Jurkat, Clone E6-1 (cell line): ENCODE measurements at places on chromosomes 5 and 9.

DNA sequence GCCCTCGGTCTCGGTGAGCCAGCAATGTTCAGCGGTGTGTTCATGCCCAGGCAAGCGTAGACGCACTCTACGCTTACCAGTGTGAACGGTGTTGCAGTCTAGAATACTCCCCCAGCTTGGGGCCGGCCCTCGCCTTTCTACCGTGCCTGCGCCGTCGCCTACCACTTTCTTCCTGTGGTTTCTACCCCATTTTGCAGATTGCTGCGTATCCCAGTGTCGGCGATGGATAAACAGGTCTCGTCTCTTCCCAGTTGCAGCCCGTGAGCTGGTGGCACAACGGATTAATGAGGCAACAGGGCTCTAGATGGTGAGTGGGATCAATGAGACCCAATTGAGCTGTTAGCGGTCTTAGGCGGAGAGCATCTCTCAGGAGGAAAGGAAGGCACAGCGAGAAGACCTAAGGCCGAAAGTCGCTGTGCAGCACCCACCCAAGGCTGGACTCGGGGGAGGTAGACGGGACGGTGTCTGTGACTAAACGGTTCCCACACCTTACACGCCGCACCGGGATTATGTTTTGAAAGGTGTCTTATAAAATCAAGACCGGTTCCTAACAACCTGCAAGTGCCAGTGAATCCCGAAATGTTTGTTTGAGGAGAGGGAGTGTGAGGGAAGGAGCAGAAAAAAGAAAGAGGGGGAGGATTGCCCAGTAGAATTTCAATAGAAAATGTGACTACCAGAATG, 5.8 kb downstream of the OTP start:
- DNase-seq = no peak

GRCh38 chr5:59366784-59367183, 526.7 kb downstream of the PDE4D start:
- no peak for DNase-seq

DNA sequence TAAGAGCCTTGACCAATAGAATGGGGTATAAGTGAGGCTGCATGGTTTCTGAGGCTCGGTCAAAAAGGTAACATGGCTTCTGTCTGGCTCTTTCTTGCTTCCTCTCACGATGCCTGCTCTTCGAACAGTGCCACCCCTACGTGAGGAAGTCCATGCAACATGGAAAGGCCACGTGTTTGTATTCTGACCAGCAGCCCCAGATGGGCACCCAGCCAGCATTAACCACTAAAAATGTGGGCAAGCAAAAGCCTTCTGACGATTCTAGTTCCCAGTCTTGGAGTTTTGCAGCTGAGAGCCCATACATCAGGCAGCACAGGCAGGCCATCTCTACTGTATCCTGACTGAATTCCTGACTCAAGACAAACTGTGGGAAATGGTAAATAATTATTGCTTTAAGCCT, 24.2 kb upstream of the NREP start:
- no peak for DNase-seq

- no peak for DNase-seq
Observed at GRCh38 chr5:59656351-59657254, 236.9 kb downstream of the PDE4D start.

GRCh38 chr9:116270546-116270945, 117.0 kb downstream of the PAPPA start:
- DNase-seq = no peak

GRCh38 chr5:124712731-124713305, 33.6 kb downstream of the ZNF608 start:
- DNase-seq = no peak

- DNase-seq = no peak
Observed at GRCh38 chr9:130927995-130928900, 10.8 kb downstream of the FIBCD1 start.

- no peak for DNase-seq
Observed at GRCh38 chr5:149500922-149501582, 50.2 kb downstream of the CSNK1A1 start.

DNA sequence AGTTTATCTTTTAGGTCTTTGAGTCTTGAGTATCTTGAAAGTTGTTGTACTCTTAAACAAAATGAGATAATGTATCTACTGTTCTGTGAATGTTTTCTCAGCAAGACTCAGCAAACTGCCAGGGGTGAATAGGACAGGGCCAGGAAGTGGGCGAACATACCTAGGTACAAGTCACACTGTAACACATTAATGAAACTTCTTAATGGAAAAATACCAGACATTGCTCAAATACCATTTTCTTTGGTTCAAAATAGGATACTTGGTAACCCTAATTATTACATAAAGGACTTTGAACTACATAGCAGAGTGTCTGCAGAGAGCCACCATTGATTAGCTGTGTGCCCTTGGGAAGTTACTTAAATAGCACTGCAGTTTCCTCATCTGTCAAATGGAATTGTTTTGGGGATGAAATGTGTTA, 197.5 kb downstream of the ARHGEF28 start:
- DNase-seq = no peak

DNA sequence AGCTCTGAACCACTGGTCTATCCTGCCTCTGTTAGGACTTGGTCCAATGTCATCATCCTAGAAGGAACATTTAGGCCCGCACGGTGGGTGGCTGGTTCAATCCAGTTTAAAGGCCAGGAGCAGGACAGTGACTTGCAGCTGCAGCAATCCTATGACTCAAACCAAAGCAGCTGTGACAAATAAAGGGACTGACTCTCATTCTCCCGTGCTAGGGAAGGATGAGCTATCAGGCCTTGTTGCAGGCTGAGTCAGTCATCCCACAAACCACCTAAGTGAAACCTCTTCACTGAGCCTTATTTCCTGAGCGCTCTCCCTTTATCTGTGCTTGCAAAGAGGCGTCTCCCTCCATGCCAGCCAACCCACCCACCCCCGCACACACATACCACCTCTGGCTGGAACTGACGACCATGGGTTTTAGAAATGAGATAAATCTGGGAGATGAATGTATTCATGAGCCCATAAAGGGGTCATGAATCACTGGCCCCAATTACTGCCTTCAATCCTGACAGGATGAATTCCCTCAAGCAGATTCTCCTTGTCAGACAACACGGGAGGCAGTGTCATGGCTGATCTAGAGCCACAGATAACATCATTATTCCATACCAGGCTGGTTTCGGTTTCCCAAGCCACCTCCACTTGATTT, 93.4 kb downstream of the KCNIP1 start:
- peak; percentile 19 for DNase-seq

- DNase-seq = no peak
Observed at GRCh38 chr5:33601881-33602280, 161.1 kb downstream of the TARS1 start.
